ENCODE measurements at places on chromosomes 4 and X. TPM values are rescaled to one million over a fixed set of nuclear protein-coding genes. Genes with fewer than 3 reads are reported as not detected.
A peak's percentile ranks its signal among the peaks of the same experiment; 100 is the strongest.

The TEX13A gene
- total RNA-seq, result not detected

The PNMA3 gene
- 0.69 TPM for total RNA-seq

The PCDH18 gene
- 118 TPM for total RNA-seq

The NRK gene
- 36.1 TPM for total RNA-seq

The TRIM75 gene
- total RNA-seq, result not detected

The RNF128 gene
- total RNA-seq, result 4.2 TPM

The PDE6B gene
- 5.5 TPM for total RNA-seq

The RHOXF1 gene
- total RNA-seq, result not detected

DNA sequence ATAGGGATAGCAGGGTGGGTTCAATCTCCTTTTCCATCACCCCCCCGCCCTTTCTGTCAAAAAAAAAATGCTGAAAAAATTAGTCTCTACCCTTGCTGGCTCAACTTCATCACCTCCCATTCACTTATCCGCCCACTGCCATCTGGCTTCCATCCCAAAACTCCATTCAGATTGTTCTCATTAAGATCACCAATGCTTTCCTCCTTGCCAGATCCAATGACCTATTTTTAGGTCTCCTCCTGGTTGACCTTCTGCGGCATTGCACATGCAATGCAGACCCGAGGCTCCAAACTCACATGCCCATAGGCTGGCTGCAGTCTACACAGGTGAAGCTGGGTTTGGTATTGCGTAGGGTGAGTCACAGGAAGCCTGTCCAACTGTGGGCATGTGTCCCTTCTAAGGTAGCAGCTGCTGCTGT is 21.1 kb upstream of the STIM2 start:
- DNase-seq, result peak; percentile 25

DNA sequence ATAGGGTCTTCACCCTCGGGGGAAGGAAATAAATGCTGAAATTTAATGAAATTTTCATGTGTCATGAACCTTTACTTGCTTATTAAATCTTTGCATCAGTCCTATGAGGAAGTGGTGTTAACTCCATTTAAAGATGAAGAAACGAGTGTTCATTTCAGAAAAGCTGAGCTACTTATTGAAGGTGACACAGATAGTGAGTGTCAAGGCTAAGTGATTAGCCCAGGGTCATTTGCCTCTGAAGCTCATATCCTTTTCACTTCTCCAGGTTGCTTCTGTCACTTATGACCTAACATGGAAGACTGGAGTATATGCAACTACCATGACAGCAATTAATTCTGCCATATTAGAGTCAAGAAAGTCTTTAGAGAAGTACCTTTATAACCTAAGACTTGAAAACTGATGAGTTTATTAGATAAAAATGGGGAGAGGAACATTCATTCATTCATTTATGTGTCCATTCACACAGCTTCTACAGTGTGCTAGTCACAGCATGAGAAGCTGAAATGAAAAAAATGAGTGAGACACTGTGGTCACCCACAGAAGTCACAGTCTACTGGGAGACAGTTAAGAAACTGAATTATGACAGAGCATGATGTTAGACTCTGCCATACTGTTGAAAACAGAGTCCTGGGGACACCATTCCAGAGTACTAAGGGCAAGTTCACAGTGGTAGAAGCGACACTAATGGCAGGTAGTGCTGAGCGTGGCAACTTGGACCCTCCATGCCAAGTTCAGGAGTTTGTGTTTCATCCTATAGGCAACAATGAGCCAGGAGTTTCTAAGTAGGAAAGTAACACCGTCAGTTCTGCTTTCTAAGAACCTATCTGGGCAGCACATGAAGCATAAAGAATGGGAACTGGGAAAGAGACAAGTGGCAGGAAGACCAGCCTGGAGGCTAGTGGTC is 21.3 kb downstream of the ALPK1 start:
- DNase-seq, result no peak

DNA sequence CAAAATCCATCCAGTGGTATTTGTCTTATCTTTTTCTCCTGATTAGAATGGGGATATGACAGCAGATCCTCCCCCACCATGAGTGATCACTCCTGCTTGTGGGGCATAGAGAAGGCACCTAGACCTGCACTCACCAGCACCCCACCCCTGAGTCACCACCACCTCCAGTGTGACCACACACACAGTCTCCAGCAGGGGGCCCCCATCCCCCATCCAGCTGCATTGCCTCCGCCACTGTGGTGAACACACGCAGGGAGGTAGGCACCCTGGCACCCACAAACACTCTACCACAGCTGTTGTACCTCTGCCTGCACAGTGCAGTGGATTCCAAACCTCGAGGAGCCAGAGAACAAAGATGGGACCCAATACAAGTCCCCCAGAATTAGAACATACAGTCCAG is 9.0 kb upstream of the MAGEA8 start:
- no peak for DNase-seq

DNA sequence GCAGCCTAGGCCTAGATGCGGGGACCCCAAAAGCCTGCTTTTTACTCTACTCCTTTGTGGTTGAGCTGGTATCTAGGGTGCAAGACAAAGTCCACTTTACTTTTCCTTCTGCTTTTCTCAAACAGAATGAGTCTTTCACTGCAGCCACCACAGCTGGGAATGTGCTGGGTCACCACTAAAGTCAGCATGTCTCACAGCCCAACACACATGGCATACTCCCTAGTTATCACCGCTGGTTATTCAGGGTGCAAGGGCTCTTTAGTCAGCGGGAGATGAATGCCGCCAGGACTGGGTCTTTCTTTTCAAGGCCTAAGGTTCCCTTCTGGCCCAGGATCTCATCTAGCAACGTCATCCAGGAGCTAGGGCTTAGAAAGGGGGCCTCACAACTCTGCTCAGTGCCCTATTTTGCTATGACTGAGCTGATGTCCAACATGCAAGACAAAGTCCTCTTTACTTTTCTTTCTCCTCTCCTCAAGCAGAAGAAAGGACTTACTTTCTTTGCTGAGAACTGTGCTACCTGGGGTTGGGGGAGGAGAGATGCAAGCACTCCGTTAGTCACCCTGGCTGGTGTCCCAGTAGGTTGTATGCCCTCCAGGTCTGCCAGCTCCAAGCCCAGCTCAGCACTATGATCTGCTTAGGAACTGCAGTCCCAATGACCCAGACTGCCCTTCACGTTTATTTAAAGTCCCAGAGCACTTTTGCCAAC is 22.9 kb upstream of the STPG2 start:
- DNase-seq, result no peak

DNA sequence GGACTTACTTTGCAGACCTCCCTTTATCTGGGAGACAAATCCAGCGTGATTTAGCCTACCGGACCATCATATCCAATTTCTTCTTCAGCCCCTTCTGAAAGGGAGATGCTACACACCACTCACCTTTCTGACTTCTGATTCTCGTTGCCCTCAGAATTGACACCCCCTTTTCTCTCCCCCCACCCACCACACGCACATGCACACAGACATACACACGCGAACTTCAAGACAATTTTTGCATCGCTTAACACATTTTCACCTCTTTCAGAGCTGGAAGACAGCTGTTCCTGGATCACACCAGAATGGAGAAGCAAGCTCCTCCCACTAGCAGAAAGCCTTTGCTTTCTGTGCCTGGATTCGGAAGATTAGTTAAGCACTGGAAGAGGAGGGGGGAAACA is 1.0 kb upstream of the SNCA start:
- DNase-seq, result no peak

DNA sequence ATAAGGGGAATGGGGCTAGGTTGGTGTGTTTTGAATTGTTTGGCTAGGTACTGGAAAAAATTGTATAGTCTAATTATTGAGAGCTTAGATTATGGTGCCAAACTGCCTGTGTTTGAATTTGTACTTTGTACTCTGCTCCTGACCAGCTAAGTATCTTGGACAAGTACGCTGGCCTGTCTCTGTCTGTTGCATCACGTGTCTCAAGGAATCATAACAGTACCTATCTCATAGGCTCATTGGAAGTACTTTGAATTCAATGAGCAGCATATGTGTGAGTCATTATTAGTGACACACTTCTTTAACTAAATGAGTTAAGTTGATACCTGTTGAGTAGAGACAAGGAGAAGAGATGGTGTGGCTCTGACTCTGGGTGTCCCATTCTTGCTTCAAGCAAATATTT is 69.5 kb upstream of the MND1 start:
- DNase-seq, result no peak

- no peak for DNase-seq
Measured at GRCh38 chr4:148445860-148446330, 3.7 kb upstream of the NR3C2 start.

DNA sequence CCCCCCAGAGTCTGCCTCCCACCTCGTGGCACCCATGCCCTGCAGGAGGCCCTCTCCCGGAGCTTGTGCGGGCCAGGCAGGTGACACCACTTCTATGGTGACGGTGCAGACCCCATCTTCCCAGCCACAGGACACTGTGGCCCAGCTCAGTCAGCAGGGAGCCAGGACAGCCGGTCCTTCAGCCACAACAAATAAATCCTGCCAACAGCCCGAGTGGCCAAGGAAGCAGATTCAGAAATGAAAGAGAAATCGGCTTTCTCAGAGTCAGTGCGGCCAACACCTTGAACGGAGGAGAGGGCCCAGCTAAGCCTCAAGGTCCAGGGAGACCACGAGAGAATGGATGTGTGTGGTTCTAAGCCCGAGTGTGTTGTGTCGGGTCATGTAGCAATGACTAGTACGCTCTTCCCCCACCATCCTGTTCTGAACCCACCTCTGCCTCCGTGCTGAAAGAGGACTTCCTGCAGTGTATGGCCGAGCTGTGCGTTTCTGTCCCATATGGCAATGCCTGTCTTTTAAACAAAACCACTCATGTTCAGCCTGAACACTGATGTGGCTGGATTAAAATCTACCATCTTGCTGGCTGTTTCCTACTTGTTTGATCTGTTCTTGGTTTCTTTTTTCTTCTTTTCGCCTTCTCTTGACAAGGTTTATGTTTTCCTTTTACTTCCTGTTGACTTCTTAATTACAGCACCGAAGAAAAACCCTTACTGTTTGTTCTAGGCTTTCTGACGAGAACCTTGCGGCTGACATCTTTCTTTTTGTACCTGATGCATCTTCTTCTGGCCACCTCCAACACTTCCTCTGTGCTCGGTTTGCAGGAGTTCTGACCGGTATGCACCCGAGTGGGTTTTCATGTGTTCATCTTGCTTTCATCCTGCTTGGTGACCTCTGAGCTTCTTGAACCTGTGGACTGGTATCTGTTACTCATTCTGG is 53.1 kb downstream of the GAK start:
- DNase-seq, result no peak

DNA sequence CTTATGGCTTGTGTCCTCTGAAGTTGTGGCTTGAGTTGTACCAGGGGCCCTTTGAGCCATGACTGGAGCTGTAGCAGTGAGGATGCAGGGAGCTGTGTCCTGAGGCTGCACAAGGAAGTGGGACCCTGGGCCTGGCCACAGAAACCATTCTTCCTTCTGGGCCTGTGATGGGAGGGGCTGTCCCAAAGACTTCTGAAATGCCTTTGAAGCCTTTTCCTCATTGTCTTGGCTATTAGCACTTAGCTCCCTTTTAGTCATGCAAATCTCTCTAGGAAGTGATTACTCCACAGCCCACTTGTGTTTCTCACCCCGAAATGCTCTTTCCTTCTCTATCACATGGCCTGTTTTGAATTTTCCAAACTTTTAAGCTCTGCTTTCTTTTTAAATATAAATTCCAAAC is 92.4 kb downstream of the FHDC1 start:
- no peak for DNase-seq

- no peak for DNase-seq
Measured at GRCh38 chr4:107993969-107994368, 4.3 kb downstream of the HADH start.

- no peak for DNase-seq
Measured at GRCh38 chr4:159593681-159594080, 490.8 kb downstream of the RAPGEF2 start.

GRCh38 chrX:2325076-2325784 is 175.5 kb downstream of the DHRSX start:
- DNase-seq, result no peak

DNA sequence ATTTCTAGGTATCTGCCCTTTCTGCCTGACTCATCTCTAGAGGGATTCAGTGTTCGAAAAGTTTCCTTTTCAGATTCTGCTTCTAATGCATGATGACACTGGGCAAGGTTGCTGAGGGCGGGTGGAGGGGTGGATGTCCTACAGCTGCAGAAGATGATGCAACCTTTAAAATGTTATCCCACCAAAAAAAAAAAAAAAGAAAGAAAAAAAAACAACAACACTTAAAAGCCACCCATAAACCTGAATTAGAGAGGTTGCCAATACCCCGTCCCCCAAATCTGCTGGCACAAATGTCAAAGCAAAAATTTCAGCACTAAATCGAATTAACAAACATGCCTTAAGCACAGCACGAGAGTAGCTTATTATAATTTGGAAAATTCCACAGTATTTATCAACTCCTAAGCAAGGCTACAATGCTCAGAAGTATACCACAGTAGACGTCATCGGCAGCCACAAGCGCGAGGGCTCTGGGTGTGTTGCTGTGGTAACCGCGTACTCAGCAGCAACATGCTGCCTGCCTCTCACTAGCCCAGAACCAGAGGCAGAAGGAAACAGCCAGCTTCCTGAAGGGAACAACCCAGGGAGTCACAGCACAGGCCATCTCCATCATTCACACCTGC is 167.5 kb upstream of the MAP3K15 start:
- DNase-seq, result peak; percentile 42

DNA sequence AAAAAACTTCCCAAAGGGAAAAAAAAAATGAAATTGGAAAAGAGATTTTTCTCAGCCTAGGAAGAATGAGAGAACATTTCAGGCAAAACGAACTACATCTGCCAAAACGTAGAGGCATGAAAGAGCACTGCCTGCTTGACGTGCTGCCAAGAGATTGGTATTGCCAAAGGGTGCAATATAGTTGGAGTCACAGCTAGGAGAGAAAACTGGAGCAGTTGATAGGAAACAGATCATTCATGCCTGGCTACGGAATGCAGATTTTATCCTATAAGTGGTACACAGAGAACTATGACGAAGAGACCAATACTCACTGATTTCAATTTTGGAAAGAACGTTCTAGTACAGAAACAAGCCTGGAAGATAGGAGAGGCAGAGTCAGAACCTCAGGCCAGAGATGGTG is 68.4 kb upstream of the IQCM start:
- no peak for DNase-seq

DNA sequence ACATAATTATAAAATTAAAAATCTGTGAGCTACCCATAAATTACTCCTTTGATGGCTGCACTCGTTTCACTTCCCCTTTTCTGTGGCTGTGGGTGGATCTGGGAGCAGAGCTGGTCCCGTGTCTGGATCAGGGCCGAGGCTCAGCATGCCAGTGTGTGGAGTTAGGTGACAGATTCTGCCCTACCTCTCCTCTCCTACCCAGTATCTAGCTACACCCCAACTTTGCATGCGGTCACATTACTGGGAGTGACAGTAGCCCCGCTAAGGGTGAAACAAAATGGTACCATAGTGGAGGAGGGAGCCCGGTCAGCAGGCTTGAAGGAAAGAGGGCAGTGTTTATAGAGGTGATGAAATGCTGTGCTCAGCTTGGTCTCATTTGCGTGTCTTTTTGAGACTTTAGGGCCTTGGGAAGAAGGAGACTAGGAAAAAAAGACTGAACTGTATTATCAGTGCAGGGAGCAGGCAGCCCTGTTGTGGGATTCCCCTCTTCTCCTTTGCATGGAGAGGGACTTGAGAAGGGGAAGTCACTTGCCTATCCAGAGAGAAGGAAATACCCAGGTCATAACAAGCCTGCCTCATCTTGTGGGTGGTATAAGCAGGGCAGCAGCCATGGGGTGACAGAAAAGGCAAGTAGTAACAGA is 48.4 kb downstream of the ARHGAP10 start:
- DNase-seq, result no peak
